Lower leg skin (tissue), 4 donors: ENCODE measurements at places on chromosomes 7 and 10. TPM values are rescaled to one million over a fixed set of nuclear protein-coding genes. Genes with fewer than 3 reads are reported as not detected.

DNA sequence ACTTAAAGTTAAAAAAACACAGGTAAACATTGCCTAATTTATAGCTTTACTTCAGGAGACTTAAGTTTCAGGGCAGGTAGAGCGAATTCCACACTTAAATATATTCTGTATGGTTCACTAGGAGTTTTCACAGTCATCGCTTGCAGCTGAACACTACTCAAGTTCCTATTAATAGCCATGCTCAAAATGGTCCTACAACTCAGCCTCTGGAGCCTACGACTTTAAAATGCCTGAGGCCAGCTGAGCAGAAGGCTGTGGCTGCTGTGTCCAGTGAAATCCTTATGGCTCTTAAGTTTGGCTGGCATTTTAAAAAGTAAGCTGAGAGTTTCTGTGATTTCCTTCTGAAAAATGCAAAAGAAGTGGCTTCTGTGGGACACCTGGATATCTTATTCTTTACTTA is 105.4 kb upstream of the GLI3 start:
- DNase-seq, result no peak

GRCh38 chr10:104492329-104492940 is 138.8 kb downstream of the CFAP58 start:
- DNase-seq, result no peak

DNA sequence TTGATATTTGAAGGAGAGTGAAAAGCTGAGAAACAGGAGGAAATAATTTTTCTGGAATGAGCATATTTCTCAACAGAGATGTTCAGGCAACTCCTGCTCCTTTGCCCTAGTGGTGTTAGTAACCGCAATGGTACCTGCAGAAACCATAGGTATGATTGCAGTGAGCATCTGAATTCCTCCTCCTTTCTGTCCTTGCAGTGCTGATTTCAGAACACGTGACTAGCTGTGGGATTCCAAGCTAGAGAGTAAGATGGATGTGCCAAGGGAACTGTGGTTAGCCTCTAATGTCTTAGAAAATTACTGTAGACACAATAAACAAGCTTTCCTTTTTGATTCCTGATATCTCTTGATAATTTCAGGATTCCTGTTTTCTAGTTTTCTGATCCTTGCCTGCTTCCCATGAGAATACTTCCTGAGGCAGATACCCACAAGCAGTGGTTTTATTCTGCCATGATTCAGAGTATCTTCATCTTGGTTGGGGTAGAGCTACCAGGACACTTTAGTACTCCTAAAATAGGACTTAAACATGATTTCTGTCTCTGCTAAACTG is 27.5 kb downstream of the LRGUK start:
- no peak for DNase-seq

- peak; percentile 4 for DNase-seq
Measured at GRCh38 chr7:151590850-151591771, 71.4 kb upstream of the RHEB start.

- DNase-seq, result no peak
Measured at GRCh38 chr10:130180416-130180815, 44.2 kb downstream of the GLRX3 start.

DNA sequence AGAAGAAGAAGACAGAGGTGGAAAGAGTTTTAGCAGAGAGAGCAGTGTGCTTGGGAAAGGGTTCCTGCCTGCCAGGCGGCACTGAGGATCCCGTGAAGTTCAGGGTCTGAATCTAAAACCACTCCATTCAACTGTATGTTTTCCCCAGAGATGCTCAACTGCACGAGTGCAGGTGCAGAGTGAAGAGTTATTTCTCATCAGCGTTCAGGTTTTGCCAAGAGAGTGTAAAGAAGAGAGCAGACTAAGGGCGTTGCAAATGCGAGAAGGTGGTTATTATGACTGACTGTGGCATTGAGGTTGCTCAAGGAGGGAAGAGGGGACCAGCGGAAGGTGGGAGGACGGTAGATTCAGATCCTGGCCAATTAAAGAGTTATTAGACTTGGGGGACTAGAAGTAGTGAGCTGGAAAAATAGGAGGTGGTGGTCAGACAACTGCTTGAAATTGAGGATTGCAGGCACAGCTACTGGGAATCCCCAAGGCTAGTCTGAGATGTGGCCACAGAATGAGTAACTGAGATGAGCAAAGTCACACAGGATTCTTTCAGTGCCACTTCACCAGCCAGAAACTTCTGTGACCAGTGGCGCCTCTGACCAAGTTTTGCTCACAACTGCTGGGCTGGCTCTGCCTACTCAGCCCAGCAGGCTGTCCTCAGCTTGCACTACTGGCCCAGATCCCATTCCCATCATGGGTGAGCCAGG is 29.1 kb downstream of the STRA8 start:
- no peak for DNase-seq

DNA sequence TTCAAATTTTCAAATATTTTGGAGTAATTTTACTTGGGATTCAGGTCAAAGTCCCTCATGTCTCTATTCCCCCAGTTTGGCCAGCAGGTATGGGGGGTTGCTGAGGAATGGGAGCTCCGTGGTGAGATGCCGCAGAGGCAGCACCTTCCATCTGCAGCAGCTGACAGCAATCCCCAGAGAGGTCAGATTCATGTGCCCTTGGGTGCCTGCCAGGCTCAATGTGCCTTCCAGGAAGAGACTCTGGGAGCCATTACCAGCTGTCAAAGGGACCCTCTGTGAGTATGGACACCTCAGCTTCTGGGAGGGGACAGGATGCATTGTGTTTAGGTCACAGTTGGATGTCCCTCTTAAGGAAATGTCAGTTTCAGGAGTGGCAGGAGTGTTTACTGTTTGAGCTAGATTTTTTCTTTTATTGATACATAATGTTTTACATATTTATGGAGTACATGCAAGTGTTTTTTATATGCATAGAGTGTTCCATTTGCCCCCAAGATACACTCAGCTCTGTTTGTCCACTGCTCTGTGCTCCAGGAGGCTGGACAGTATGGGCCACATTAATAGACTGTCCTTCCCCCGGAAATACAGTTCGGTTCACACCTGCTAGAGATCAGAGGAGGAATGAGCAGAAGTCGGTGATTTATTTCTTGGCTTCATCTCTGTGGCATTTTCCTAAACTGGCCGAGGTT is 75.3 kb upstream of the GRB10 start:
- DNase-seq, result no peak

DNA sequence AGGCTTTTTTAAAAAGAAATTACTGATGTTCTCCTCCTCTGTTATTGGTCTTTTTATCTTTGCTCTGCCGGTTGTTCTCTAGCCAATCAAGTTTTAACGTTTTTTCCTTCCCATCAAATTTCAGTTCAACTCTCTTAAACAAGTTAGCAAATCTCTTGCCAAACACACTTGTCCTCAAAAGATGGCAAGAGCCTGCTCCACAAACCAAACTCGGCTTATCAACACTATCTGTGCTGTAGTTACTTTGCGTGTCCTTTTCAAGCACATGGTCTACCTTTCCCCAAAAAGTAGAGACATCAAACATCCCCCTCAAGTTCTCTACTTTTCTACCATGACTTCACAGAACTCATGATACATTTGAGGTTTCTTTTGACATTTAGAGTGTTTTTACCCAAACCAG is 71.3 kb downstream of the OSBPL3 start:
- DNase-seq, result no peak

DNA sequence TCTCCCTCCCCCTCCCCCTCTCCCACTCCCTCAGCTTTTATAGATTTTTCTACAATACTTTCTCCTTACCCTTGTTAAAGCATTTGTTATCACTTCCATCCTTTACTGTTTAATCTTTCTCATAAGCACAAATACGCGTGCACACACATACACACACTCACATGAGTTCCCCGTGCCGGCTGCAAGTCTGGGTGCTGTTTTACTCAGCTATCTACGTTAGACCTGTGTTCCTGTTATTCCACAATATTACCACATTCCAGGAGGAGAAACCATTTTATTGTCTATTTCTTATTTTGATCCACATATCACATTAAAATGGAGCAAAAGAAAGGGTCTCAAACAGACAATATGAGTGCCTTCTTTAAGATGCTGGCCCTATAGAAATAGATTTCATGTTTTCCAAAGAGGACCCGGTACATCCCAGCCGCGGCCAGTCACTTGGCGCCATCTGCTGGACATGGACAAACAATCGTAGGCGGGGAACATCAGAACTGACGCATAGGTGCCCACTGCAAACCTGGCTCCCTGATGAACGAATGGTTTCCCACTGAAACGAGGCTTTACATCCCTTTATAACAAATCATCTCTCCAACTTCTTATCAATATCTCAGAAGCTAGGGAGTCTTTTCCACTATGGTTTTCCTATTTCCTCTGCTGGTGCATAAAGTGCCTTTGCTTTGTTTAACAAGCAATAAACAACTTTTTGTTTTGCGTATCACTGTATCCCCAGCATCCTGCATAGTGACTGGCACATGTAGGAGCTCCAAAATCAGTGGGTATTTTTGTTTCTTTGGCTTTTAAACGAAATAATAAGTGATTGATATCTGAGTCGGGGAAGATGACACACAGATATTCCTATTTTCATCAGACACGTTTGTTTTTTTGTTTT is 25.2 kb upstream of the OPTN start:
- DNase-seq, result peak; percentile 91

GRCh38 chr10:78954689-78955088 is 114.1 kb upstream of the ZMIZ1 start:
- DNase-seq, result no peak

GRCh38 chr10:4661511-4662255 is 164.3 kb upstream of the AKR1E2 start:
- DNase-seq, result peak; percentile 96

- DNase-seq, result no peak
Measured at GRCh38 chr10:6195846-6196245, 6.9 kb upstream of the PFKFB3 start.

DNA sequence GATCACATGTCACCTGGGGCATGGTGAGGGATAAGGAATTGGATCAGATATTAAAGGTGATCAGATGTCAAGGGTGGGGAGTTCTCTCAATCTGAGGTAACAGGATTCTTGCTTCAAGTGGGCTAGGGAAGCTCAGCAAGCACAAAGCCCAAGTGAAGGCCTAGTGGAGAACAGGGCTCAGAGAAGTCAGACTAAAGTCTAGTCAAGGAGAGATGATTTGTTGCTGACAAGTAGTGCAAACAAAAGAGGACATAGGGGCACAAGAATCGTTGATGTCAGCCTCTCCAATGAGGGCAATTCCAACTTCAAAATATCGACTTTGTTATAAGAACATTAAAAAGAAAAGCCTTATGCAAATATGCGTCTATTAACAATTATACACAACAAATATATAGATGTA is 852.8 kb upstream of the CELF2 start:
- DNase-seq, result no peak

DNA sequence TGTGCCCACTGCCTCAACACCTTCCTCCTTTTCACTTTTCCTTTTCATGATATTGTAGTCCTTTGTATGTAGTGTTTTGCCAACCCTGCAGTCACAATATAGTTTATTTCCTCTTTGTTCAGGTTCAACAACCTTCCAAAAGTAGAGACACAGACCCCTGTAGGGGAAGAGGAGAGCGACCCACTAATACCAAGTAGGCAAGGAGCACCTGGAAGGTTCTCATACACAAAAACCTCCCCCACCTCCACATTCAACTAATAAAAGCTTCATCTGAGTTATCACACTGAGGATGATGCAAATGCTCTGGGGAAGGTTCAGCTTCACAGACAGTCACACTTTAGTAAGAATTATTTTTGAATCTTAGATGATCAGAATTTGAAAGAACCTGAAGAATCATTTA is 41.6 kb downstream of the PIK3AP1 start:
- no peak for DNase-seq

- DNase-seq, result no peak
Measured at GRCh38 chr7:92932450-92932849, 96.1 kb upstream of the CDK6 start.

- no peak for DNase-seq
Measured at GRCh38 chr10:114388275-114388674, 16.0 kb downstream of the AFAP1L2 start.

- DNase-seq, result peak; percentile 90
Measured at GRCh38 chr7:157271991-157272324, 64.8 kb upstream of the DNAJB6 start.

DNA sequence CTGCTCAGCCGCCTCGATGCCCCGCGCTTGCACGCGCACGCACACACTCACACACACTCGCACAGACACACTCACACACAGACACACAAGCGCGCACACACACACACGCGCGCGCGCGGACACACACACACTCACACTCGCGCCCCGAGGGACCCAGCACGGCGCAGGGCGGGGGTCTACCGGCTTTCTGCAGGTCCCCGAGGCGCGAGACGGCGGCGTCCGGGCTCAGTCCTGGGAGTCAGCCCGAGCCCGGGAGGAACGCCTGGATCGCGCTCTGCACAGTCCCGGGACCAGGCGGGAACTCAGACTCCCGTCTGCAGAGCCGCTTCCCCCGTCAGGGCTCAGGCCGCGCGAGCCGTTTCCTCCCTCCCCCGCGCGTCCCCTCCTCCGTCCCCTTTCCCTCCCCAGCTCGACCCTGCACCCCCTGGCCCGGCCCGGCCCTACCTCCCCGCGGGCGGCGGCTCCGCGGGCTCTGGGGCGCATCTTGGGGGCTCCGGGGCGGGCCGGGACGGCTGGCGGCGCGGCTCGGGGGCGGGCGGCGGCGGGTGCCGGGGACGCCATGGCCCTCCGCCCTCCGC is 464 bp downstream of the DENND2A start:
- peak; percentile 89 for DNase-seq

DNA sequence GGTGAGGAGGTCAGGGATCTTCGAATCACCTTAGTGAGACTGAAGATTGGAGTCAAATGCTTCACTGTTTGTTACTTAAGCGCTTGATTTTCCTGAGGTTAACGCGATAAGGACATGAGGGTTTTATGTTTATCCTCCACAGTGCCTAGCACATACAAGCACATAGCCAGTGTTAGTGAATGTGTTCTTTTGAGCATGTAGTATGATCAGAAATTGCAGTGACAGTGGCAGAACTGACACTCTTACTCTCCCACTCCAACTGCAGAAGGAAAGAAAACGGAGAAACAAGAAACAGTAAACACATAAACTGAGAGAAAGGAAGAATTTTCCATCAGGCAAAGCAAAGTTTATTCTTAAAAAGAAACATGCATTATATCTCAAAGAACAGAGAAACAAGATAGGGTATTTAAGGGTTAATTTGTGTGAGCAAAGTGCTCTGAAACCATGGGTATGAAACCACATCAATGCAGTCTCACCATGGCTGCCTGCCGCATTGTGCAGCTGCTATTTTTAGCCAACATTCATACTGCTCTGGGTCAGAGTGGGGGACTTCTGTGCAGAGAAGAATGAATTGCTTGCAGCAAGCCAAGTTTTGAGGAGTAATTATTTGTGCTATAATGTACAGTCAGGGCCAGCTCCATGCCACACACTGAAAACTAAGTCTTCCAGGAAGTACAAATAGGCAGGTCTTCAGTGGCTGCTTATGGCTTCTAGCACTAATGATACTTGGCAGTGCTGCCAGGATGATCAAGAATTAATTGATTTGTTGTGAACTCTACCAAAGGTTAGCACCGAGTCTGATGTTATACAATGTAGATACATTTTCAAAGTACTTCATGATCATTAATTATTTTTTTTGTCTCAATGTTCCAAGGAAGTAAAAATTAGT is 152.0 kb downstream of the MACC1 start:
- DNase-seq, result no peak

Gene GTF2IRD1
- total RNA-seq, result 49.9 TPM

Gene CPVL
- 10.0 TPM for total RNA-seq
